ENCODE measurements at places on chromosomes 6 and 20.
A peak's percentile ranks its signal among the peaks of the same experiment; 100 is the strongest.

GRCh38 chr20:14919501-14920081 lies 582.2 kb upstream of the FLRT3 start:
- no peak for DNase-seq

- DNase-seq: no peak
Observed at GRCh38 chr6:36223706-36224105, 27.2 kb downstream of the BRPF3 start.

DNA sequence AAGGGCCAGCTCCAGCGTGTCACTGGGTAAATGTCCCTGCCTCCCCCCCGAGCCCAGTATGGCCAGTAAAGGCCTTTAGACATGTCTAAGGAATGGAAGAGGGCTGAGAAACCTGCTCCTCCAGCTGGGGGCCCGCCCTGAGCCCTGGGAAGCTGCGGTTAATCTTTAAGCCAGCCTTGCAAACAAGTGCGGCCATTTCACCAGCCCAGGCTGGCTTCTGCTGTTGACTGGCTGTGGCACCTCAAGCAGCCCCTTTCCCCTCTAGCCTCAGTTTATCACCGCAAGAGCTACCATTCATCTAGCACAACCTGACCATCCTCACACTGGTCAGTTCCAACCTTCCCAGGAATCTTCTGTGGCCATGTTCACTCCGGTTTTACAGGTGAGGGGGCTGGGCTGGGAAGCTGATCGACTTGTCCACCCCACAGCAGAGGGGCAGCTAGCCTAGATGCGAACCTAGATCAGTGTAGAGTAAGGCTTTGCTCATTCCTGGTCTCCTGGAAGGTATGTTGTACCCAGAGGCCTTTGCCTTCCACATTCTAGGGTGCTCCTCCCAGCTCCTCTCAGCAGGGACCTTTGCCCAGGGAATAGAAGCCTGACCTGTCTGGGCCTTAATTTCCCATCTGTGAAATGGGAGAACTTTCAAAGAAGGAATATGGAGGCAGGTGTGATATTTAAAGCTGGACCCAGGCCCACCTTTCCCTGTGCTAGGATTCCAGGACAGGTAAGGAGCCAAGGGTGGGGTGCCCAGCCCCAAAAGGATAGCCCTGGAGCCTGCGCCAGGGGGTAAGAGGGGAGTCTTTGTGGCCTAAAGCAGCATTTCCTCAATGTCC lies 1.2 kb upstream of the SRC start:
- no peak for DNase-seq

GRCh38 chr6:117616391-117617209 lies 14.3 kb upstream of the GOPC start:
- no peak for DNase-seq

- DNase-seq: no peak
Observed at GRCh38 chr20:33822991-33823390, 11.8 kb downstream of the CHMP4B start.

DNA sequence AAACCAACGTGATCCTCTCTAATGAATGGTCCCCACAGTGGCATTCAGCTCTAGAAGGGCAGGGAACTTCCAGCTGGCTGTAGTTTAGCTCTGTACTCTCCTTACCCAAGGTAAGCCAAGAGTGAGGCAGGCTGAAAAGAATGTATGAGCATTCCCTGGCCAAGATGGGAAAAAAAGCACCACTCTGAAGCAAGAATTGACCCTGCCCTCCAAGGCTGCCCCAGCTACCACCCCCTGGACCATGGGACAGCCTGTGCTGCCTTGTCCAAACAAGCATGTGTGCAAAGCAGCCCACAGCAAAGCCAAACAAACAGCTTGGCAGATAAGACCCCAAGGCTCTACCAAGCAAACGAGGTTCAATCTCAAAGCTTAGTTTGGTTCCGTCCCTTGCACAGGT lies 73.9 kb downstream of the GFOD1 start:
- no peak for DNase-seq

DNA sequence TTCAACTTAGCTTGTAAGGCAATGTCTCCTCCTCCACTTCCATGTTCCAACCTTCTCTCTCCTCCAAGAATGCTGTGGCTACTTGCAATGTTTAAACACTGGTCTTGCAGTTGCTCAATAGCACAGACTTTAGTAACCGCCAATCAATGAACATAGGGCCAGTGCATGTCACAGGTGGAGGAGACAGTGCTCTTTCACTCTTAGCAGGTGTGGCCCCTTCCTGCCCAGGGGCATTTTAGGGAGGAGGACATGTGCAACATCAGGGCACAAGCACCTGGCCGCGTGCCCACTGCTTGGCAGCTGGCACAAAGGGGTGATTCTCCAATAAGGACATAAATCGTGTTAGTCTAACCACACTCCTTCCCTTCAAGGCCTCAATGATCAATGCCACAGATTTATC lies 41.3 kb downstream of the ADGRF1 start:
- DNase-seq: no peak

- DNase-seq: no peak
Observed at GRCh38 chr6:39276379-39276995, 37.7 kb downstream of the KCNK17 start.

DNA sequence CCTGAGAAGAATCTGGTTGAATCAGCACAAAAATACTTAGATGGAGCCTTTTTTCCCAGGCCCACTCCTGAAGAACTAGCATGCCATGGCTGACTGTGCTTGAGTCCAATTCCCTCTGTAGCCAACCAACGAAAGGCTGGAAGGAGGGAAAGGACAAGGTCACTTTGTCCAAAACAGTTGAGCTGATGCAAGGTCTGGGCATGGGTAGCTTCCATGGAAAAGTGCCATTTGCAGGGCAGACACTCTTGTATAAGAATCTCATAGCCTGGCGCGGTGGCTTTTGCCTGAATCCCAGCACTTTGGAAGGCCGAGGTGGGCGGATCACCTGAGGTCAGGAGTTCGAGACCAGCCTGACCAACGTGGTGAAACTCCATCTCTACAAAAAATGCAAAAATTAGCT lies 125.0 kb upstream of the LGSN start:
- DNase-seq: no peak

- no peak for DNase-seq
Observed at GRCh38 chr6:137661601-137662000, 167.4 kb upstream of the OLIG3 start.

DNA sequence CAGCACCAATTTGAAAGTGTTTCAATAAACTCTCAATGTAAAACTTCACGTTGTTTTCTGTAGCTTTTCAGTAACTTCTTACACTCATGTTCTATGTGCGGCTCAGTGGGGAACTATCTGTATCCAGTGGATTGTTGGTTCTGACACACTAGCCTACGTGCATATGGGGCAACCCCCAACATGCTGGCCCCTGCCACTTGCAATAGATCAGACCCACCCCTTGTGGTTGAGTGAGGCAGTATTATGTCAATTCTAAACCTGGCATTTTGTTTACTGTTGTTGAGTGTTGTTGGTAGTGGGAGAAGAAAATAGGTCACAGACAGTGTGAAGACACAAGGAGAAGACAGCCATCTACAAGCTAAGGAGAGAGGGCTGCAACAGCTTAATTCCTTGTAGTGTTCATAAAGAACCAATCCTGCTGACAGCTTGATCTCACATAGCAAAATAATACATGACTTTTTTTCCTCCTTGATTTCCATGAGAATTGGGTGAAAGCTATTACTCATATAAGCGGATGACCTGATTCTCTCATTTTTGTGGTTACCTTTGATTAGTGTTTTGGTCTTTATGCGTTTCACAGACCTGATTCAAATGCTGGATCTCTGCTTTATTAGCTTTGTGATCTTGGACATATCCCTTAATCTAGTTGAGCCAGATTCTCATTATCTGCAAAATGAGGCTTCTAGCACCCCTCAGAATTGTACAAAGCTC lies 320.4 kb downstream of the LAMA2 start:
- no peak for DNase-seq

DNA sequence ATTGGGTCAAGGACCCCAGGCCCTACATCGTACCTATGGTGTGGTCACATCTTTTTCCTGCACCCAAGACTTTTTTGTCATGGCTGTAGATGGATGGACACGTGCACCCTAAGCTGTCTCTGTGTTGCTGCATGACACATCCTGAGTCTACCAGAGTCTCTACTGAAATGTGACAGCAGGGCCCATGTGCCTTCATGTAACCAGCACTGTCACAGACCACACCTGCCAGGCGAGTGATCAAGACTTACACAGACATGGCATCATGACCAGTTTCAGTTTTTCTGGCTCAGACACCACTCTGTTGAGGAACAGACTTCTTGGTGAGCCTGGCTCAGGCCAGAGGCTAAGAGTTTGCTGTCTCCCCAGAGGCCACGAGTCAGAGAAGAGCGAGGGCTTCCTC lies 7.6 kb downstream of the PRND start:
- no peak for DNase-seq

GRCh38 chr6:129695373-129696027 lies 14.5 kb downstream of the ARHGAP18 start:
- DNase-seq: no peak

DNA sequence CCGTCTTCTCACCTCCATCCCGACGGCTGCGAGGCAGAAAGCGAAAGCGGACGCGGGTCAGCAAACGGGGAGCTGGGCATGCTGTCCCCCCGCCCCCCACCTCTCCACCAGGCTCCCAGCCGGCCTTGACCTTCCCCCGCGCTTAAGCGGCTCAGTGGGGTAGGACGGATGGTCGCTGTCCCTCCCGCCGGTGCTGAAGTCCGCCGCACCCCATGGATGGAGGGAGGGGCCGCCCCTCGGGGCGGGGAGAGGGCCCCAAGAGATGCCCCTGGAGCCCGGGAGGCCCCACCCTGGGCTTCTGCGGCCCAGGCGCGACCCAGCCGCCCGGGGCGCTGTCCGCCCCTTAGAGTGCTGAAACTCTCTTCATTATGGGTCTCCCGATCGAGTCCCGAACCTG lies at the start of gene KCNB1:
Gene KCNB1 (minus strand): TSS at position 48 of the 397 bp plus-strand sequence. CDS start 188 bp downstream, outside the sequence.
- peak; percentile 33 for DNase-seq

GRCh38 chr20:56285496-56285895 lies 37.0 kb downstream of the MC3R start:
- no peak for DNase-seq

DNA sequence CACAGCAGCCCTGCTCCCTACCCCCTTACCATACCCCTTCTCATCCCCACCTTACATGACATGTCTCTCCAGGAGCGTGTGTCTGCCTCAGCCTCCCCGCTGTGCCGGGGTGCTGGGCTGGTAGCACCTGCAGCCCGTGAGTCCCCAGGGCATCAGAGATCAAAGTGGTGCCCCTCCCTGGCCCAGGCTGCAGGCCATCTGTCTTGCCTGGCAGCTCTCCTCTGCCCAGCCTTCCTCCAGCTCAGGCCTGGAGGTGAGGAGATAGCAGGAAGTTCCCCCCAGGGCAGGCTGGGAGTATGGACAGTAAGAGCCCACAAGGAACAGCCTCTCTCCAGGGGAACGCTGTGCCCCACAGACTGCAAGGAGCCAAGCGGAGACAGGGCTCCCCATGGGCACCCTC lies 35.3 kb downstream of the GRM4 start:
- DNase-seq: no peak

GRCh38 chr6:73585566-73586415 lies 65.0 kb upstream of the EEF1A1 start:
- no peak for DNase-seq

DNA sequence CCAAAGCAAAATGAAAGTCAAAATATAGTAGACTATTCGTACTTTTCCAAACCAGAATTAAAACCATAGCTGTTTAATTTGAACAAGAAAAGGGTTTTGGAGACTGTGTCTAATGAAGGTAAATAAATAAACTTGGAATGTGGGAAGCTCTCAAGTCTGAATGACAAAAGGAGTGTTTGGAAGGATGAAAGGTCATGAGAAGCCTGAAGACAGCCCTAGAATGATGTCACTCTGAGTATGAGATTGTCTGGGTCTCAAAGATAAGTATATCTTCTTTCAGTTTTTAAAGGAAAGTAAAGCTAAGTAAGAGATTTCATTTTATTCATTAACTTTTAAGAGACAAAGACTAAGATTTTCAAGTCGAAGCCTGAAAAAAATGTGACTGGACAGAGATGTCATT lies 72.9 kb downstream of the RFX6 start:
- no peak for DNase-seq

DNA sequence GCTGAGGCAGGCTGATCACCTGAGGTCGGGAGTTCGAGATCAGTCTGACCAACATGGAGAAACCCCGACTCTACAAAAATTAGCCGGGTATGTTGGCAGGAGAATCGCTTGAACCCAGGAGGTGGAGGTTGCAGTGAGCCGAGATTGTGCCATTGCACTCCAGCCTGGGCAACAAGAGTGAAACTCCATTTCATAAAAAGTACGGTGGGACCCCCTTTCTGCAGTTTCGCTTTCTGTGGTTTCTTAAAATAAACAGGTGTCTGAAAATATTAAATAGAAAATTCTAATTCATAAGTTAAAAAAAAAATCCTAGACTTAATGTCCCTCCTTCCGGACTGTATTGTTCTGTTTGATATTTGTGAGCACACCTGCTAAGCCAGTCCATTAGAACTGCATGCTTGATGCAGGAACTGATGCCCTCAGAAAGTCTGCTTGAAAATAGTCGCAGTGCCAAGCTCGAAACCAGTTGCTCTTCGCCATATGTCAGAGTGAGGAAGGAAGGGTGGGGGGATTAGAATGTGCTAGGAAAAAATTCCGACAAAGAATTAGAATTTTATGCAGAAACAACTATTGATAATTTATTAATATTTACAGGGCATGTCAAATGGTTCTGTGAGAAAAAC lies 85.9 kb downstream of the JARID2 start:
- no peak for DNase-seq

GRCh38 chr20:43737925-43738324 lies 11.1 kb upstream of the GTSF1L start:
- DNase-seq: no peak

GRCh38 chr6:168213121-168213524 lies 106.5 kb downstream of the DACT2 start:
- no peak for DNase-seq

DNA sequence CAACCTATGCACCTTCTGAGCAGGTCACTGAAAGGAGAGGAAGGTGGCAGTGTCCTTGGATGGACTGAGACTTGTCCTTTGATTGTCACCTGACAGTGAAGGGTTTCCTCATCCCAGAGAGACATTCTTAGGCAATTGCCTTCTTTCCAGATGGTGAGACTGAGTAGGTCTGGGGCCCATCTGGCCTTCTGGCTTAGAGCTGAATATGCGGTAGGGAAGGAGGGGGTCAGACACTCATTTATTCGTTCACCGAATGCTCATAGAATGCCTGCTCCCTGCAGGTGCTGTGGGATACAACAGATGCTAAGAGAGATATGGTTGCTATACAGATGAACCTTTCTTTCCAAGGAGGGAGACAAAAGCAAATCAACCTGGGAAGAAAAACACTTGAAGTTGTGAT lies 76.8 kb downstream of the BMP6 start:
- no peak for DNase-seq

DNA sequence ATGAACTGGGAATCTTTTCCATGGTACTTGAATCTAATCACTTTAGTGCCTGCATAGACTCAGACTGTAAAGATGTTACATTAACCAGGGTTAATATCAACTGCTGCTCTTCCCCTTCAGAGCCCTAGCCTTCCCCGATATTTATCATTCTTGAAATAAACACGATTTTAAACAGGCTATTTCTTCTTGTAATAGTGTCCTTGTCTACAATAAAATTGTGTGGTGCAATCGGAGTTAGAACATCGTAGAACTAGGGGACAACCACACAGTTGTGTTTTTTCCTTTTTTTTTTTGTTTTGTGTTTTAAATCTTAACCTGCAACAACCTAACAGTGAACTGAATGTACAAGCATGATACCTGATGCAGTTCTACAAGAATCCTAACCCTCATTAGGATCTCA lies 4.5 kb downstream of the GJA1 start:
- DNase-seq: no peak

GRCh38 chr20:53691060-53691810 lies 97.6 kb upstream of the ZNF217 start:
- no peak for DNase-seq

GRCh38 chr20:56438284-56438683 lies 26.2 kb downstream of the CASS4 start:
- DNase-seq: no peak

Measured in stimulated activated CD4-positive, alpha-beta T cell treated with anti-CD3 and anti-CD28 coated beads, Interleukin-2, amount 100 ng/mL, for 48 hours (primary cell).